AG10803 (cell line): ENCODE measurements at places on chromosomes 12 and 14.

GRCh38 chr12:91972896-91973295, 172.8 kb downstream of the BTG1 start:
- no peak for DNase-seq

DNA sequence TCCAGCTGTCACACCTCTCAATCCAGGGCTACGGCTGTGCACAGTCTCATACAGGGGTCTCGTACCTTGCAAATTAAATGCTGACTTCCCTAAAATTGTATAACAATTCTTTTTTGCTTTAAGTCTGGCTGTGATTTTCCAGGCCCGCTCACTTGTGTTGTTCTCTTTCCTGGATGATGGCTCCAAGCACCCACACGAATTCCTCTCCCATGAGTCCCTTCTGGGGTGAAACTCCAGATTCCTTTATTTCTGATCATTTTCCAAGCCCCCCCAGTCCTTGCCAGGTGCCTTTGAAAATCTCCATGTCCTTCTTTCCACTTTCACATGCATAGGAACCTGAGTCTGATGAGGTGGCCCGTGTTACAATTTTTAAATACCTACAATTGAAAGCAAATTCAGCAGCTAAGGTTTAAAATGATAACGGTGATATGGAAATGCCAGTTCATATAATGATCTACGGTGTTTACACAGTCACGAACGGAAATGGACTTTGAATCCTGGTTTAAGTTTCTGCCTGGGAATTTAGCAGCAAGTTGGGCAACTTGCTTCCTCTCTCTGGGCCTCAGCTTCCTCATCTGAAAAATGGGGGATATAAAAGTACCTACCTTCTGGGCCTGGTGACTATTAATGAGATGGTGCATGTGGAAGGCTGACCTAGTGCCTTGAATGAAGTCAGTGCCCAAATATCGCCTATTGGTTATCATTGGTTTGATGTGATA, 85.5 kb downstream of the STAB2 start:
- DNase-seq, result no peak

GRCh38 chr12:13941258-13942249, 39.8 kb downstream of the GRIN2B start:
- peak; percentile 40 for DNase-seq

GRCh38 chr14:95561001-95561412, 26.2 kb downstream of the GLRX5 start:
- peak; percentile 74 for DNase-seq

- DNase-seq, result no peak
Measured at GRCh38 chr12:100920493-100920892, 125.9 kb downstream of the ANO4 start.

DNA sequence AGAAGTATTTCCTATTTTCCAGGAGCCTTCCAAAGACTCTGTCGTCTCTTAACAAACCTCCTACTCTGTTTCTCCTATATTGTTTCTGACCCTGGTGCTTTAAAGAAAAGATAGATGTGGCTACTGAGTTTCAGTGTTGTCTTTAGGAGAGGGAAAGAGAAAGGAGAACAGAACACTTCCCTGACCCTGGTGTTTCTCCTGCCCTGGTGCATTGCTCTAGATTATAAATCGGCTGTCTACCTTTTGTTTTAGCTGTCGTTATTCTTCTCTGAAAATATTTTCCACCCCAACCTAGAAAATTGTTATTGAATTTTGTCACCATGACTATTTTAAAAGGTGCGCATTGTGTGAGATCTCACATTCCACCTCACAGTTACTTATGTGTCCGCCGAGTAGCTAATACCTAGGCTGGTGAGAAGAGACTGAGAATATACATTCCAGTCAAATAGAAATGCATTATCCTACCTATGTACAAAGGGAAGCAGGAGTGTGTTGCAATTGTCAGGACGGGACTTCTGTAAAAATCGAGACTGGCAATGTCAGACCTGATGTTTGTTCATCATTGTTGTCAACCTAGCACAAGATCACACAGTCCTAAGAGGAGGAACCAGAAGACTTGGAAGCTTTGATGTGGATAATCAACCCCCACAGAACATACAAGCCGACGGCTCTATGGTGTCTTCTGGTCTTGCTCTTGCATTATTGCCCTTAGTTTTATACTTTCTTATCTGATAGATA, 108.7 kb upstream of the SLC38A4 start:
- DNase-seq, result no peak

GRCh38 chr14:31880935-31881334, 196.2 kb upstream of the ARHGAP5 start:
- peak; percentile 94 for DNase-seq

DNA sequence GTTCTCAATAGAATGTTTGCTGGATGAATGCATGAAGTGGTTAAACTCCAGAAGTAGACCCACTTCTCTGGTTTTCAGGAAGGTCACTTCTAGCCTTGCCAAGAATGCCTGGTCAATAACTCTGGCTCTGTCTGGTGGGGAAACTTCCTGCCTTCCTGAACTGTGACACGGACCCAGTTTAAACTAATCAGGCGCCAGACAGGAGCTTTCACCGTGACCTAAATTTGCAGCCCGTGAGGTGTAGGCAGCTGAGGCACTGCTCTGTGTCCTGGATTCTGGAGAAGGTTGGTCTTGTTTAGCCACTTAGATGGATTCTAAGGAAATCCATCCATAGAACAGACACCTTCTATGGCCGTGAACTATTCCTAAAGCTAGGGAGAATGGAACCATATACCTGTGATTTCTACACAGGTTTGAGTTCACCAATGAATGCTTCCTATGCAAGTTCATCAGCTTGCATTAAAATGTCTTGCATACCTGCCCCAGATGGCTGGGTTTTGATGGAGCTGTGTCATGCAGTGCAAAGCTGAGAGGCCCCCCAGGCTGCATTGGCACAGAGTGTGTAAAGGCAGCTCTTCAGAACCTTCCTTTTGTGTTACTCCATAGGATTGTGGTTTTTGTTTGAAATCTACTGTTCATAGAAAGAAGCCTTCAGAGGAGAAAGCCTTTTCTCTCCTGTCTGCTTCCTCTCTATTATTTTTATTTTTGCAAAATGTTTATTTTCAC, 4.4 kb downstream of the CHST11 start:
- no peak for DNase-seq

DNA sequence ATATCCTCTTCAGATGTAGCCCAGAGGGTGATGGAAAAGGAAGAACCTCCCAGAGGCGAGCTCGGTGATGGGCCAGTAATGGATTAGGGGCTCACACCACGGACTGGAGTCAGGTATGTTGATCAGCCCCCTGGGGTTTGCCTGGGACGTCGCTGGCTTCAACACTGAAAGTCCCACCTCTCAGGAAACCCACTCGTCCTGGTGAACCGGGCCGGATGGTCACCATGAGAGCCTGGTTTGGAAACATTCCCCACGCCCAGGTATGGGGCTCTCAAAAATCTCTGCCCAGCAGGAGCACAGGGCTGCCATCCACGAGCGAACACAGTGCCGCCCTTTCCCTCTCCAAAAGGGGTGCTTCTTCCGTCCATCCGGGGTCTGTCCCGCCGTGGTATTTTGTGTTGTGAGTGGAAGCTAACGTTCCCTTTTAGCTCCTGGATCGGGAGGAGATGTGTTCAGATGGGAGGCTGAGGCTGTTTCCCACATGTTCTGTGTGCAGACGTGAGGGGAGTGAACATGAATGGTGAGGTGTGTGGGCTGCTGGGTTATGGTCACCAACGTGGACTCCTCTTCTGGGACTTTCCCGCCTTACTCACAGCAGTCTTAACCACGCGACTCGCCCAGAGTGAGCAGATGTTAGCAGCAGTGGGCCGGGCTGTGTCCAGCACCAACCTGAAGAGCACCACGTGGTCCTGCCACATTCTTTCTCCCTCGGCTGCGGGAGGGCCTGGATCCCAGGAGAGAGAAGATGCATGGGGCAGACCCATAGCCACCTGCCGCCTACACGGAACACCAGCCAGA, 139.2 kb downstream of the KIF26A start:
- no peak for DNase-seq

GRCh38 chr14:44339231-44339630, 167.9 kb downstream of the FSCB start:
- no peak for DNase-seq

- DNase-seq, result no peak
Measured at GRCh38 chr12:132286912-132287311, 42.5 kb downstream of the GALNT9 start.

GRCh38 chr14:35879151-35879648, 53.1 kb downstream of the BRMS1L start:
- peak; percentile 56 for DNase-seq

GRCh38 chr14:101854366-101854765, 92.9 kb downstream of the PPP2R5C start:
- DNase-seq, result no peak

DNA sequence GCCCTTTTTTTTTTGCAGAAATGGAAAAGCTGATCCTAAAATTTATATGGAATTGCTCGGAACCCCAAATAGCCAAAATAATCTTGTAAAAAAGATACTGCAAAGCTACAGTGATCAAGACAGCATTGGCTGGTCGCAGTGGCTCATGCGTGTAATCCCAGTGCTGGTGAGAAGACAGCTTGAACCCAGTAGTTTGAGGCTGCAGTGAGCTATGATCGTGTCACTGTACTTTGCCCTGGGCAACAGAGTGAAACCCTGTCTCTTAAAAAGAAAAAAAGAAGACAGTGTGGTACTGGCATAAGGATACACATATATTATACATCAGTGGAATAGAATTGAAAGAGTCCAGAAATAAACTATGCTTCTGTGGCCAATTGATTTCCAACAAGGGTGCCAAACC, 5.4 kb downstream of the ITGB7 start:
- no peak for DNase-seq

GRCh38 chr12:104188534-104188933, 27.0 kb upstream of the TXNRD1 start:
- DNase-seq, result no peak

DNA sequence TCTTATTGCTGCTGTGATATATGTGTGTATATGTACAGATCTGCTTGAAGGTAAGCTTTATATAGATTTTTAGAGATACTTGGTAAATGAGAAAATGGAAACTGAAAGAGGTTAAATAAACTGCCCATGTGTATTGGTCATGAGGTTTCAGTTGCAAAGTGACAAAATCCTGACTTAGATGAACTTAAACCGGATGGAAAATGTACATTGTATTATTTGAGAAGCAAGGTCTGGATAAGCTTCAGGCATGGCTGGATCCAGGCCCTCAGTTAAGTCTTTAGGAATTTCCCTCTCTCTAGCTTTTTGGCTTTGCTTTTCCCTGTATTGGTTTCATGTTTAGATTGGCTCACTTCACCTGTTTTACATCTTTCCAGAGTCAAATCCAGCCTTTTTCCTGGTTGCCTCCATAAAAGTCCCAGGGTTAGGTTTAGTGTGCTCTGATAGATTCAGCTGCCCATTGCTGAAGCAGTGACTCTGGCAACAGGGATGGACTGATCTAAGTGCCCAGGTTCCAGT, 21.0 kb upstream of the MAP1LC3B2 start:
- no peak for DNase-seq

GRCh38 chr12:31641509-31642090, 17.9 kb upstream of the ETFBKMT start:
- no peak for DNase-seq

GRCh38 chr12:19068137-19068536, 61.4 kb upstream of the PLEKHA5 start:
- DNase-seq, result no peak

DNA sequence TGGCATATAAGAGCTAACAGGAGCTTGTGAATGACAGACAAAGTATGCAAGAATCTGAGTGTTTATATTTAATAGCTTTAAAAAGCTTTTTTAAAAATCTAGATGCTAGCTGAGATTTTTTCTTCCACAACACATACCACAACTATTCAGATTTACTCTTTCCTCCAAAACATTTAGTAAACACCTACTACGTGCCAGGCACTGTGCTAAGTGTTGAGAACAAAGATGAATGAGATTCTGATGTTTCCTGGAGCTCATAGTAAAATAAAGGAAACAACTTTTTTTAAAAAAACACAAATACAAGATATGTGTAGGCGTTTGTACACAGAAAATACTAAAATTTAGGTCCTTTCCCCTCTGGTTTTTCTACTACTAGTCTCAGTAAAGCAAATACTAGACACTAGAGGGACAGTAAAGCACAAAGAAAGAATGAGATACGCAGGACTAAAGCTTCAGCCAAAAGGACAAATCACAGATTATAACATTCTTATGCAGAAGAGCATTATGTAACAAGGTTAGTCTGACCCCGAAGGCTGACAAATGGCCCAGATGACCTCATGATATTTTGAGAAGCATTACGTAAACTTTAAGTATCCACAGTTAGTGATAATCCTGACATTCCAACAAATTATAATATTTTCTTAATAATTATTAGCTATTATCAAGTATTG, 78.6 kb upstream of the PAWR start:
- no peak for DNase-seq

GRCh38 chr14:25011095-25011494, 38.9 kb downstream of the STXBP6 start:
- no peak for DNase-seq

DNA sequence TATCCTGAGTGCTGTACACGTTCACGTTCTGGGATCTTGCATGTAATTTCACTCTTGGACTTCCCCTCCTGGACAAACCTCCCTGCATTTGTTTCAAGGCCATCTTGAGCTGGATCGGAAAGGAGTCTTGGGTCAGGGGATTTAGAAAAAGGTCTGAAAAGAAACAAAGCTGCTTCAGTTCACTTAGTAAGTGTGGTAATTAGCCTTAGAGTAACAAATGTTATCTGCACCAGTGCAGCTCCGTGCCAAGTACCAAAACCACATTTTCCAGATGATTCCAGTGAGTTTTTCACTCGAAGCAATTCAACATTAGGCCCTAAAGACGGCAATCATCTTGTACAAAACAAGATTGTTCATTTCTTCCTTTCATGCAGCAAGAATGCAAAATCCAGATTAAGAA, 39.4 kb upstream of the ATXN2 start:
- DNase-seq, result peak; percentile 15

- no peak for DNase-seq
Measured at GRCh38 chr12:123578243-123578642, 6.1 kb upstream of the TMED2 start.

DNA sequence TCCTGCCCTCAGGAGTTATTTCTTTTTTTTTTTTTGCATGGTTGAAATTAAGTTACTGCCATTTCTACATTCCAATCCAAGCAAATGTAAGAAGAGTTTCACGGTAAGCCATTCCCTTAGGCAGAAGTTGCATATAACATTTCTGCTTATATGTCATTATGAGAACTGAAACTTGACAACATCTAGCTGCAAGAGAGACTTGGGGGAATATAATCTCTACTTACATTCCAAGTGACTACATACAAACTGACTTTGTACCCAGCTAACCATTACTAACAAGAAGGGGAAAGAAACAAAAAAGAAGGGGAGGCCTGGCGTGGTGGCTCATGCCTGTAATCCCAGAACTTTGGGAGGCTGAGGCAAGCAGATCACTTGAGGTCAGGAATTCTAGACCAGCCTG, 7.3 kb upstream of the RESF1 start:
- DNase-seq, result no peak

DNA sequence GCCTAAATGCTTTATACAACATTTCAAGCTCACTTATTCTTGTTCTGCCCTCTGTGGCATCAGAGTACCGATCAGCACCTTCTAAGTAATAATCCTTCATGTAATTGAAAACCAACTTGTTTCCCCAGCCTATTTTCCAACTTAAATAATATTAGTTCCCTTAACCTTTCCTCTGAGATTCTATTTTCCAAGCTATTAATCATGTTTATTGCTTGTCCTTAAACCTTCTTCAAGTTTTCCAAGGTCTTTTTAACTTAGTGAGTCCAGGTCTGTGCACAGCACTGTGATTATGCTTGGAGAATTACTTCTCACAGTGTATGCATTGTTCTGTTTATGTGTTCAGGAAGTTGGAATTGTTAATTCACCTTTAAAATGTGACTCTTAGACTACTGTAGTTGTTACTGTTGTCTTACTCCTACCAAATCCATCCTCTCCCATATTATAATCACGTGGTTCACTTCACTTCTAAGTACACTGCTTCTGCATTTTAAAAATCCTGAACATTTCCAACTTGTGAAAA, 1039.3 kb upstream of the FOXG1 start:
- DNase-seq, result no peak
